ENCODE measurements at places on chromosomes 3 and 15.
A peak's percentile ranks its signal among the peaks of the same experiment; 100 is the strongest.

GRCh38 chr15:29208352-29208751, 61.3 kb downstream of the NSMCE3 start:
- DNase-seq = peak; percentile 47

- DNase-seq = peak; percentile 96
These were observed 61.2 kb downstream of the TSC22D2 start for GRCh38 chr3:150469031-150469930.

- no peak for DNase-seq
These were observed 53.0 kb downstream of the CMTM6 start for GRCh38 chr3:32449691-32450090.

- DNase-seq = no peak
These were observed 88.8 kb downstream of the CPN2 start for GRCh38 chr3:194262176-194262924.

DNA sequence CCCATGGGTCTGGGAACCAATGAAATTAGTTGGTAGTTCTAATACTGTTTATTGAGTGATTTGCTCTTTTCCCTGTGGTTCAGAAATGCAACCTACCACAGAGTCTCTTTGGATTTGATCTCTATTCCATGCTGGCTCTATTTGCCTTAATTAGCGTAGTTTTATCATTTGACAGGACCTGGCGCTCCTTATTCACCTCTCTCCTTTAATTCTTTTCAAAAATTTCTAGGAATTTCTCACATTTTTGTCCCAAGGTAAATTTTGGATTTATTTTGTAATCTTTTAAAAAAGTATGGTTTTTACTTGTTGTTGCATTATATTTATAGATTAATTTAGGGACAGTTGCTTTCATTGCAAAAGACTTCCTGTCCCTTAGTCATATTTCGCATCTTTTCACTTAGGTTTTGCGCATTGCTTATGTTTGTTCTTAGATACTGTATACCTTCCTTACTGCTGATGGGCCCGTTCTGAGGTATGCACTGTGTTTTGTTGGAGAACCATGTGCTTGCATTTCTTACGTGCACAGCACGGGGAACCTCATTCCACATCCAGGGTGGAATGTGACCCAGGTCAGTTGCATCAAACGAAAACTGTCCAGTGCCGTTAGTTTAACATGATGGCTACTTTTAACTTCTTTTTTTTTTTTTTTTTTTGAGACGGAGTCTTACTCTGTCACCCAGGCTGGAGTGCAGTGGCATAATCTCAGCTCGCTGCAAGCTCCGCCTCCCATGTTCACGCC, 27.0 kb downstream of the SENP5 start:
- DNase-seq = no peak

GRCh38 chr3:23437484-23438145, 234.5 kb downstream of the UBE2E2 start:
- no peak for DNase-seq

- no peak for DNase-seq
These were observed 87.5 kb upstream of the MYO5C start for GRCh38 chr15:52383100-52383588.

DNA sequence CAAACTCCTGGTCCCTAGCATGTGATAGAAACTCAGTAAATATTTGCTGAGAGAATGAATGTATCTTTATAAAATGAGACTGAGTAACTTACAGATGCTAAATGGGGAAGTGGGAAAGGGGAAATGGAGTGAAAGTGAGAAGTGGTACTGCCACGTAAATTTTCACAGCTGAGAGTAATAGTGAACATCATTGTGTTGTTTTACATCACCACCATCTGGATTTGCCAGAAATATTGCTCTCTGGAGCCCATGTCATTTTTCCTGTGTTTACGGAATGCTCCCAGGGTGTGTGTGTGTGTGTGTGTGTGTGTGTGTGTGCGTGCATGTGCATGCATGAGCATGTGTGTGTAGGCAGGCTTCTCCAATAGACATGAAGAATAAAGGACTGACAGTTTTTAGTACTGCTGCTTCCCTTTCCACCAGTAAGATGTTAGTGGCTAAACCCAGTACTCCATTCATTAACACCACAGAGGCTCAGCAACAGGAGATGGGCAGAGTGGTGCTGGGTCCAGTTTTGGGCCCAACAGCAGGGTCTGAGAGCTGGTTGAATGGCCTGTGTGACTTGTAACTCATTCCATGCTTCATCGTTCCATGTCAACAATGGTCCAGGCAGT, 57.3 kb downstream of the DIPK2A start:
- DNase-seq = no peak

DNA sequence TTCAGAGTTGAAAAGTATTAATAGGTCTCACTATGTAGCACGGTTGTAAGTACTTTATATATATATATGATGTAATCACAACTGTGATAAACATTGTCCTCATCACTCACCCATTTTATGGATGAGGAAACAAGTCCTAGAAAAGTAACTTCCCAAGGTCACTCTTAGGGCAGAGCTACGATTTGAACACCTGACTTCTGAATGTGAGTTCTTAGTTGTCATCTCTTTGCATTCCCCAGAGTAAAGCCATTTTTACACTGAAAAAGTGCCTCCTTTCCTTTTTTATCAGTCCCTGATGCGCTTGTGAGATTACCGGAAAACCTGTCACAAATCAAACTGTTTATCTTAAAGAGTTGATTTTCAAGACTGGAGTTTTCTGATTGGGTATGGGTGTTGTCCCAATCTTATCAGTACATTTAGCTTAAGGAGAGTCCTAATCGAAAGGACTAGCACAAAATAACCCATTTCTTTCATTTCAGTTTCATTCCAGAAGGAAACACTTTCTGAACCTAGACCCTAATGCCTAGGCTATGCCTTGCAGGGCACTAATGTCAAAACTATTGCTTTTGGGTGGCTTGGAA, 2.3 kb upstream of the EDEM1 start:
- no peak for DNase-seq

- DNase-seq = no peak
These were observed 4.0 kb upstream of the CAPN3 start for GRCh38 chr15:42355291-42355690.

GRCh38 chr3:44419116-44419922, 58.2 kb downstream of the ZNF445 start:
- DNase-seq = no peak

DNA sequence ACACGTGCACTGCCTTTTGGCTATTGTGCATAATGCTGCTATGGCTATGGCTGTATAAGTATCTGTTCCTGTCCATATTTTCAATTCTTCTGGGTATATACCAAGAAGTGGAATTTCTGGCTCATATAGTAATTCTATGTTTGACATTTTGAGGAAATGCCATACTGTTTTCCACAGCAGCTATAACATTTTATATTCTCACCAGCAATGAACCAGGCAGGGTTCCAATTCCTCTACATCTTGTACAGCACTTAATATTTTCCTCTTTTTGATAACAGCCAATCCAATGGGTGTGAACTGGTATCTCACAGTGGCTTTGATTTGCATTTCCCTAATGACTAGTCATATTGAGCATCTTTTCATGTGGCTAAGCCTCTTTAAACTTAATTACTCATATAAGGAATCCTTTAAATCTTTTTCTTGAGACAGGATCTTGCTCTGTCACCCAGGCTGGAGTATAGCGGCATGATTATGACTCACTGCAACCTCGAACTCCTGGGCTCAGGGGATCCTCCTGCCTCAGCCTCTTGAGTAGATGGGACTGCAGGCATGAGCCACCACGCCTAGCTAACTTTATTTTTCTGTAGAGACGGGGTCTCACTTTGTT, 38.1 kb upstream of the IGDCC4 start:
- peak; percentile 37 for DNase-seq

DNA sequence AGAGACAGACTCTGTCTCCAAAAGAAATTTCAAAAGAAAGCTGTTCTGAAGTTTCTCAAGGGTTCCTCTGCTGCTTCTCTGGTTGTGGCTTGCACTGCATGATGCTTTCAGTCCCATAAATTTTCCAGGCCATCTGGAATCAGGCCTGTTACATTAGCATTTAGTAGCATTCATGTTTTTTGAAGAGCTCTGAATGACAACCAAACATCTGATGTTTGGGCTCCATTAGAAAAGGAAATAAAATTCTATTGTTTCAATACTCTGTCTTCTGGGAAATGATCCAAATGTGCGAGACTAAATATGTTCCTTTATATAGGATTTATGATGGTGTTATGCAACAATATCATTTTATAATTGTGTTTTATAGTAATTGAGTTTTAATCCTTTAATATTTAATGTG, 455.8 kb downstream of the GABRG3 start:
- no peak for DNase-seq

DNA sequence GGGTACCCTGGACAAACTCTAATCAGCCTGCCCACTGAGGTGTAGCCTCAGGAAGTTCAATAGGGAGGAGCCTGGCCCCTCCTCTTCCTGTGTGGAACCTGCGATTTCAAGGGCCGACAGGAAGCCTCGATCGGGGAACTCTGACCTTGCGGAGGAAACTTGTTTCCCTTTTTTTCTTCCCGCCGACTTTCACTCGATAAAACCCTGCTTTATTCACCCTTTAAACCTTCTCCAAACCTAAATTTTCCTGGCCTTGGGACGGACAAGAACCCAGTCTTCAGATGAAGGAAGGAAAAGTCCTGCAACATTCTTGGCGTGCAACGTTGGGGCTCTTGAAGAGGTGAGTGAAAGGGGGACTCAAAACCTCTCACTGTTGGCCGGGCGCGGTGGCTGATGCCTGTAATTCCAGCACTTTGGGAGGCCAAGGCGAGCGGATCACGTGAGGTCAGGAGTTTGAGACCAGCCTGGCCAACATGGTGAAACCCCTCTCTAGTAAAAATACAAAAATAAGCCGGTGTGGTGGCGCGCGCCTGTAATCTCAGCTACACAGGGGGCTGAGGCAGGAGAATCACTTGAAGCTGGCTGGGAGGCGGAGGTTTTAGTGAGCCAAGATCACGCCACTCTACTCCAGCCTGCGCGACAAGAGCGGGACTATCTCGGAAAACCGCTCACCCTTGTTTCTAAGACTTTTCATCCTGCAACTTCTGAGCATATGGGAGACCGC, 208.2 kb downstream of the ZNF385D start:
- no peak for DNase-seq
